ENCODE measurements at places on chromosomes 3 and 15.
A peak's percentile ranks its signal among the peaks of the same experiment; 100 is the strongest.

DNA sequence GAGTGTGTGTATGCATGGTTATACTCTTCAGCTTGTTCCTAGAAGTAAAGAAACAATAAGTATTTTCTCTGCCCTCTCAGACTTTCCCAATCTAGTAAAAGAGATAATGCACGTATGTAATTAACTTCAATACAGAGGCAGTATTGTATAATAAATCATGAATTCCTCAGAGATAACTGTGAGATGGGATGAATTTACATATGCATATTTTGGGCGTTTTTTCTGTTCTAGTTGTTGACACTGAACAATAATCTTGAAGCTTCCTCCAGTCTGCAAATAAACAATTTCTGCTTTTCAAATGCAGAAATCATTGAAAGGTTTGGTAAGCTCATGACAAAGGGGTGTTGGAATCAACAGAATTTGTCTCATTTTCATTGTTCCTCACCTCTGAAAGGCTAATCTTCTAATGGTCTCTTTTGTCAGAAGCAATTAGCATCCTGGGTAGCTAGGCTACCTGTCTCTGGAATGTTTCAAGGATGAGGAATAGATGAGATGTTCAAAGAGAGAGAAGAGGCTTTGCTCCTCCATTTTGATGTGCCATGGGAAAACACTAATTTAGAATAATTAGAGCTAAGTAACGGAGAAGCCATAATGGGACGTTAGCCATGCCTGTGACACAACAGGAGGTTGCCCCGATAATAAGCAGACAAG lies 43.3 kb upstream of the SIAH2 start:
- no peak for DNase-seq

GRCh38 chr3:118863731-118864322 lies 170.8 kb downstream of the IGSF11 start:
- no peak for DNase-seq

- DNase-seq, result no peak
Measured at GRCh38 chr3:37287776-37288175, 113.4 kb upstream of the LRRFIP2 start.

GRCh38 chr3:188154014-188154808 lies at the start of gene LPP:
Gene LPP (plus strand): TSS chr3:188154157. CDS start chr3:188406121, 251,964 bp downstream.
- peak; percentile 36 for DNase-seq

DNA sequence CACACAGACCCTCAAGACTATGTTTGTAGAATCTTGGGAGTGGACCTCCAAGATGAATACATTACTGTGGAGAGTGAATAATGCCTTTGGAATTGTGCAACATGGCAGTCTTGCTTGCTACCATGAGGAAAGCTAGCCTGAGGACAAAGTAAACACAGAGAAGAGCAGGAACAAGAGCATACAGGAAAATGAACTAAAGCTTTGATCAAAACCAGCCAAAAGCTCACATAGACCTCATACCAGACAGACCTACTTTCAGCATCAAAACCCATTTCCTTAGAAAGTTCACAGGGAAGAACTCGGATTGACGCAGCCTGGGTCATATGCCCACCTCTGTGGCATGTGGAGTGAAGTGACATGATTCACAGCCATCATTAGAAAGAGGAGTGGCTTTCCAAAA lies 3.3 kb upstream of the RAB8B start:
- DNase-seq, result no peak

DNA sequence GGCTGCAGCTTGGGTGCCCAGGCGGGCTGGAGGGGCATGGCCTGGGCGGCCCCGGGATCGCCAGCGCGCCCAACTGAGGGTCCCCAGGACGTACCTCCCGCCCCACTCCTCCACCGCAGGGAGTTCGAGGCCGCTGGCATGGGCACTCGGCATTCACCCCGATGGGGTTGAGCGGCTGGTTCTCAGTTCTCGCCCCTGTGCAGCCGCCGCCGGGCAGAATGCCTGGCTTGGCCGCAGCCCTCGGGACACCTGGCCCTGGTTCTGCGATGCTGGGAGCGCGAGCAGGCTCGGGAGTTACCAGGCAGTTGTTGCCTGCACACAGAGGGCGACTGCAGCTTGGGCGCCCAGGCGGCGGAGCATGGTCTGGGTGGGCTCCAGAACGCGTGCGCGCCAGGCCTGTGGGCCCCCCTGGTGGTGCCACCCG lies 121.4 kb downstream of the LMLN start:
- DNase-seq, result no peak

- DNase-seq, result no peak
Measured at GRCh38 chr3:126113733-126114442, 30.0 kb upstream of the SLC41A3 start.

DNA sequence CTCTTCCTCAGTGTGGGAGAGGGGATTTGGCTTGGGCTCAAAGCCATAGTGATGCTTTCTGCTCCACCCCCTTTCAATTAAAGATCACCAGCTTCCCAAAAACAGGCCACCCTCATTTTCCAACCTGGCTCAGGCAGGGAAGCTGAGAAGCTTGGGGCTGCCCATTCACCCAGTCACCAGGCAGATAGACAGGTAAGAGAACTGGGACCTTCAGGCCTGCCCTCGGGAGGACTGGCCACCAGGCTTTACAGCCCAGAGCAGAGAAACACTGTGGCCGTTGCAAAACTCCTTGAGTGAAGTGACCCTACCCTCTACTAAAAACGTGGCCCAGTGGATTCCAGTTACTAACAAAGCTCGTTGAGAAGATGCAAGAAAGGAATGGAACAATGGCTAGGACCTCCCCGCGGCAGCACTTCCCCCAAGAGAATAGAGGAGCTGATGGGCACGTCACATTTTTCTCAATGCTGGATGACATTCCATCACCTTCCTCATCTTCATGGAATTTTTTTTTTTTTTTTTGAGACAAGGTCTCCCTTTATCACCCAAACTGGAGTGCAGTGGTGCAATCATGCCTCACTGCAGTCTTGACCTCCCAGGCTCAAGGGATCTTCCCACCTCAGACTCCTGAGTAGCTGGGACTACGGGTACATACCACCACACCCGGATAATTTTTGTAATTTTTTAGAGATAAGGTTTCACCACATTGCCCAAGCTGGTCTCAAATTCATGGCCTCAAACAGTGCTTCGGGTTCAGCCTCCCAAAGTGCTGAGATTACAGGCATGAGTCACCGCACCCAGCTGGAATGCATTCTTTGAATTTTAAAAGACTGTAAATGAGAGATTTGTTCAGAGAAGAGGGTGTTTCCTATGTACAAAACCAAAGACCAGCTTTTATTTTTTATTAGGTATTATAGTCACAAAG lies 37.9 kb downstream of the LIPC start:
- peak; percentile 37 for DNase-seq

DNA sequence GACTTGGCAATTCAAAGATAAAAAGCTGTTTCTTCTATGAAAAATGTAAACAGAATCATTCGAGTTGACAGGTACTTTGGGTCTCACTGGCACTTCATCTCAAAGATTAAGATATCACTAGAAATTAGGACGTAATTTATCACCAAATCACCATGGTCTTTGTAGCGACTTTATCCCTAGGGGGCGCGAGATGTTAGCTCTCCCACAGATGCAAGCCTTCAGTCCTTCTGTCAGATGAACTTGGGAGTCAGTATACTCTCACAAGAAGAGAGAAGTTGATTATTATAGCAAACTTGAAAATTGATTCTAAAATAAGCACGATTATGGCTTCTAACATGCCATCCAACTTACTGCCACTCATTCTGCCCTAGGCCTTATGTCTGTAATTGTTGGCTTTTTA lies 150.3 kb downstream of the ALCAM start:
- DNase-seq, result no peak

DNA sequence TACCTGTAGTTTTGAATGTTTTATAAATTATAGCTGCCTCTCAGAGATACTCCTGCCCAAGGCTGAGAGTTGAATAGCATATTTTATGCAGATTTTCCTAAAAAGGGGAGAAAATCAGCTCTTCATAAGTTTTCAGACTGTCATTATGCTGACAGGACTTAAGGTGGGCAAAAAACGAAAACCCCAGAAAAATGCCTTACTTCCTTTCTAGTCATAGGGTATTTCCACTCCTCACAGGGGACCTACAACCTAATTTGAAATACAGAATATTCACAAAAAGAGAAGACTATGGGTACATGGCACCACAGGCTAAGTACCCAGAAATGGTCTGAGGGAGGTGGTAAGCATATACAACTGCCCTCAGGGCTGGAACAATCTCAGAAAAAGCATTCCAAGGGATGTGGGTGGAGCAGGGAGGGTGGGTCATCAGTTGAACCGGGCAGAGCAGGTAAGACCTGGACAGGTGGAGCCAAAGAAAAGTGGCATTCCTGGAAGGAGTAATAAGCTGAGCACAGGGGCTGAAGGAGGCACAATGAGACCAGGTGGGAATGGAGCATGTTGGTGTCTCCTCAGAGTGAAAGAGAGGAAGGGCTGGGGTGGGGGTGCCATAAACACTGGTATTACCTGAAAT lies 10.6 kb upstream of the OXSR1 start:
- DNase-seq, result no peak
